ENCODE measurements at places on chromosomes 16 and 17.

DNA sequence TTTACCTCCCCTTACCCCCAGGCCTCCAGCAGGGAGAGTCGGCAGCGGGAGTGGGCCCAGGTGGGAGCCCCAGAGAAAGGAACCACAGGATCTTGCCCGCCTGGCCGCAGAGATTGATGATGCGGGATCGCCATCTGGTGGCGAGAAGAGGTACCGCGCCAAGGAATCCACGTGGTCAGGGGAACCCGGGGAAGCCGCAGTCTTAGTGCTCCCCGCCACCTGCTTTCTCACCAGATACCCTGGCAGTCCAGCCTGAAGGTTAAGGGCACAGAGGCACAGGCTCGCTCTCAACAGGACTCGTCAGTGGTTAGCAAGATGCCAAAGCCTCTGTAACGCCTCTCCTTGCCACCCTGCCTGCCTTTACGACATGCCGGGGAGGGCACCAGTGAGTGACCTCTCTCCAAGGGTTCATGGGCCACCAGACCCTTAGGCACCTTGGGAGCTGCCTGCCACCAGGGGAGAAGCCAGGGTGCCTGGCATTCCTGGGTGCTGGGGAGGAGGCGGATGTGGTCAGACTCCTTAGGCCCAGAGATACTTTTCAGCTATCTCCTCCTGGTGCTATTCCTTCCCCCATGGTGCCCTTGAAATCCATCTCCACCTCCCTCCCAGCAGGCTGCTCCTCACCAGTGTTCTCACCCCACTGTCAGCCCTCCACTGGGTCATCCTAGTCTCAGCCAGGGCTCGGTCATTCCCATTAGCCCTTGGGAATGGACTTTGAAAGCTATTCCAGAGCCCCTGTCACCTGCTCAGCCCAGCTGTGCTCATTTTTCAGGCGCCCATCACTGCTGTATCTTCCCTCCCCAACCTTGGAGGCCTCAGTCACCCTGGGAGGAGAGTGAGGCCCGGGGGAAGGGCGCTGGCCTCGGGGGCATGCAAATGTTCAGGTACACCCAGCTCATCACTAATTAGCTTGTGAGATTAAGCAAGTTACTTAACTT lies 5.5 kb upstream of the RHBDF2 start:
- DNase-seq = peak; percentile 81

GRCh38 chr16:65463652-65464260 lies 341.9 kb upstream of the CDH11 start:
- DNase-seq = no peak

DNA sequence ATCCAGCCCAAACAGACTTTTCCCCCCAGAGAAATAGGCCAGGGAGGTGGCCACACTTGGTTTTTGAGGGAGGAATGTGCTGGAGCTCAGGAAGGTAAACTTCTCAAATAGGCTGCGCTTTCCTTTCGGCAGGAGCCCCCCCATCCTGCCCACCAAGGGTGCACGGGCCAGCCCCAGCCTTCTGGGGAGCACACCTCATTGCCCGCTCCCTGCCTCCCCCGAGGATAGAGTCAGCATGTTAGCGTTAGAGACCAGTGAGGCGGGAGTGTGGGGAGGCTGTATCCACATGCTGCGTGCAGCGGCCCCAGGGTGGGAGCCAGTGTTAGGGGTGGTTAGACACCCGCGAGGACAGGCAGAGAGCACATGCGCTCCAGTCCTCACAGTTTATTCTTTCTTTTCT lies 42.3 kb downstream of the PIPOX start:
- DNase-seq = no peak

GRCh38 chr17:41544491-41544892 lies 16.4 kb upstream of the KRT19 start:
- no peak for DNase-seq

GRCh38 chr17:37750292-37750691 lies 5.4 kb upstream of the HNF1B start:
- no peak for DNase-seq

DNA sequence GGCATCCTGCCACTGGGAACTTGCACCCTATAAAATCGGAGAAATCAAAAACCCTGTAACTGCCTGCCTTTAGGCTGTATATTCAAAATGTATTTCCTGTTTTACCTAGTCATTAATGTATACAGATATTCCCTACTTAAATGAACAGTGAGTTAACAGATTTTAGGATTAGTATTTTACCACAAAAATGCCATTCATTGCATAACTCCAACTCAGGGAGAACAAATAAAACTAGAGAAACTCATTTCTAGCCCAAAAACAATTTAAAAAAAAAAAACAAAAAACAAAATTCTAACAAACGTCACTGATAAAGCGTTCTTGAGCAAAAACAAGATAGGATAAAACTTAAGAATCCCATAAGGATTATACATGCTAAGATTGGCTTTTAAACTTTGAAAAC lies 3.7 kb upstream of the DHX33 start:
- no peak for DNase-seq

- no peak for DNase-seq
These were observed 25.9 kb downstream of the MYH3 start for GRCh38 chr17:10631048-10631700.

DNA sequence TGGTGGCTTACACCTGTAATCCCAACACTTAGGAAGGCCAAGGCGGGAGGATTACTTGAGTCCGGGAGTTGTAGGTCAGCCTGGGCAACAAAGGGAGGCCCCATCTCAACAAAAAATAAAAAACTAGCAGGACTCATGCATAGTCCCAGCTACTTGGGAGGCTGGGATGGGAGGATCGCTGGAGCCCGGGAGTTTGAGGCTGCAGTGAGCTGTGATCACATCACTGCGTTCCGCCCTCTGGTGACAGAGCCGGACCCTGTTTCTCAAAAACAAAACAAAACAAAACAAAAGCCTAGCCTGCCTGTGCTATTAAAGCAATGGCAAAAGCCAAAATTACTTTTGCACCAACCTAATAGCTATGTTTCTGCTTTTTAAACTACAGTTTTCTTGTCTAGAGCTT lies 1.5 kb downstream of the FCSK start:
- no peak for DNase-seq

- no peak for DNase-seq
These were observed 1.6 kb downstream of the FAM117A start for GRCh38 chr17:49762151-49762941.

- DNase-seq = no peak
These were observed 133.7 kb downstream of the GSG1L start for GRCh38 chr16:27929818-27930217.

- DNase-seq = no peak
These were observed 191.6 kb downstream of the CPPED1 start for GRCh38 chr16:12611916-12612597.

Data from activated T-helper 1 cell treated with Interleukin-2 at 50 U/mL for 16 hours (primary cell).